Activated CD8-positive, alpha-beta T cell treated with anti-CD3 and anti-CD28 coated beads for 36 hours (primary cell): ENCODE measurements at places on chromosomes 11 and 22. TPM values are rescaled to one million over a fixed set of nuclear protein-coding genes. Genes with fewer than 3 reads are reported as not detected.

DEUP1 gene
- not detected for total RNA-seq

CFAP300 gene
- total RNA-seq: not detected

DNA sequence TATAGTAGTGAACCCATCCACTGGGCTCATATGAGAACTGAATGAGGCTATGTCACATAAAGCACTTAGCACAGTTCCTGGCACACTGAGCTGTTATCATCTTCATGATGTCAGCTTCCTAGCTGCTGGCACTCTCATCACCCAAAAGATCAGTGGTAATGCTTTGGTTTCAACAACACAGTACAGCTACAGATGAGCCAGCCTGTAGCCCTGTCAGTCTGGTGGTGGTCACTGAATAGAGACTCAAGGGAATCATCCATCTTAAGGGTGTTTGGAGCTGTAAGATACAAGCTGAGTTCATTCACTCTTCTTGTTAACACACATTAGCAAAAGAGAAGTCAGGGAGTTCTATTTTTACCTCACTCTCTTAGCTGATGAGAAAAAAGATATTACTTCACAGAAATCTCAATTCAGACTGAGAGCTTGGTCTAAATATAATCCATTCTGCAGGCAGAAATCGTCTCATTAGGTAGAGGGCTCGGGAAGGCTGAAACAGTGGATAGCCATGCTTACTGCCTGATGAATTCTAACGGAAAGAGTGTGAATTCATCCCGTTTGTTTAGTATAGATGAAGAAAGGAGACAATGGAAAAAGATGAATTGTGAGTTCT is 6.3 kb upstream of the SLC1A2 start:
- no peak for DNase-seq

DNA sequence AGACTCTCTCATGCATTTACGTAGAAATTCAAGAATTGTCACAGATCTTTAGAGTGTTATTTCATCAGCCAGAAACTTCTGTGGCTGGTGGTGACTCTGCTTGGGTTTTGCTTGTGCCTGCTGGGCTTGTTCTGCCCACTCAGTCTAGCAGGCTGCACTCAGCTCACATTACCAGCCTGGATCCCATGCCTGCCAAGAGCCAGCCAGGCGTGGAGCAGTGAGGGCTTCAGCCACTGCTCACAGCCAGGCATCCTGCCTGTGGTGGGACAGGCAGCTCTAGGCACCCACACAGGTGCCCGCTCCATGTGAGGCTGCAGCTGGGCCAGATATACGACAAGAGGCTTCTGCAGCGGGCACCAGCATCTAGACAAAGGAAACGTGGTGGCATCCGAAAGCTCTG is 1213.3 kb upstream of the RAG2 start:
- no peak for DNase-seq

DNA sequence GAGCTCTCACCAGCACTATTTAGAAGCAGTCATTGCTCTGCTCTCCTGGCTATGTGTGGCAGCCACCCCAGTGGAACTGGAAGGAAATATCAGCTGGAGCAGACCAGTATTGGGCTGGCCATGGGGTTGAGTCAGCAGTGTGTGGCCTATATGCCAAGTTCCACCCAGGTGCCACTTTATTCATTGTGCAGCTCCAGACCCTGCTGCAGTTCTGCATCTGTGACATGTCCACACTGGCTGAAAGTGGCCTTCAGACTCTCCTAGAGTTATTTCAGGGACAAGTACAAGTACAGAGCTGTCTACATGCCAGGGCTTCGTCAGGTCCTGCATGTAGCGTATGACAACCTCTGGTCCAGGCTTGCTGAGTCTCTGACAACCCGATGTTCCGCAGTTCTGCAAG is 55.2 kb downstream of the CABIN1 start:
- DNase-seq: no peak

DNA sequence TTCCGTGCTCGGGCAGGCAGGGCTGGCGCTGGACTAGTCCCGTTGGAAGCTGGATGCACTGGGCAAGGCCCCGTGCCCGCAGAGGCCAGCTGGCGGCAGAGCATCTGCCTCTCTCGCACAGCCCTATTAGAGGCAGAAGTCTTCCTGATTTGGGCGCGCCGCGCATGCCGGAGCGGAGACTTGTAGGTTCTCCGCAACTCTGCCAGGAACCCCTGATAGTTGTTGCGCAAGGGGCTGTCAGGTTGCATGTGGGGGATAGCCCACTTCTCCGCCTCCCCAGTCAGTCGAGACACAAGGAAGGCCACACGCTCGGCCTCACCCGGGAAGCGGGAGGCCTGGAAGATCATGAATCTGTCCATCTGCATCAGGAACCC is 1.2 kb downstream of the RTL6 start:
- no peak for DNase-seq
